ENCODE measurements at places on chromosomes 6 and 20. TPM values are rescaled to one million over a fixed set of nuclear protein-coding genes. Genes with fewer than 3 reads are reported as not detected.

The CEBPB gene
- 45.5 TPM for total RNA-seq

DNA sequence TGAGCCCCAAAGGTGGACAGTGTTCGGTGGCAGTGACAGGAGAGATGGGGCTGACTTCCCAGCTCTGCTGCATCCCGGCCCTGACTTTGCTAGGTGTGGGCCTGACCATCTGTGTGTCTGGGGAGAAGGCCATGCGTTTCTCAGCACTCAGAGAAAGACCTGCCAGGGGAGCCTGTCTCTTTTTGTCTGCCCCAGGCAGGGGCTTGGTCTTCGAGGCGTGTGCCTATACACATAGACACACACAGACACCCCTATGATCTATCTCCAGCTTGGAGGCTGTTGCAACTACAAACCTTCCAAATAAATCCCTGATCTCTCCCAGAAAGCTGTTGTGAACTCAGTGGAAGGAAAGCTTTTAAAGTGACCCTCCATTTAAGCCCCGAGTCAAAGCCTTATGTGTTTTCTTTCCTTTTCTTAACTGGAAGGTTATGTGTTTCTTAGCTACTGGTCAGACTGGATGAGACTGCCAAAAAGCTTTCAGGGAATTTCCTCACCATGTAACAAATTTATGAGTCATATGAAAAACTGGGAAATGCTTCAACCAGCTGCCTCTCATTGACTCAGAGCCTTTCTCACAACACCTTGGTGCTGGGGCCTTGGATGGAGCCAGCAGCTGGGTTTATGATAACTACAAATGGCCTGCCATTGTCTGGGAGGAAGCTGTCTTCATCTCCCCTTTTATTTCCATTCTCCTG is 102.6 kb downstream of the CDC5L start:
- H3K4me1 ChIP-seq, result no peaks in the 10 kb centered on the region
- no peak overlapping the region for H3K4me3 ChIP-seq
- no peak for DNase-seq
- peaks cover 15% of the 10 kb centered on the region for H3K27me3 ChIP-seq

DNA sequence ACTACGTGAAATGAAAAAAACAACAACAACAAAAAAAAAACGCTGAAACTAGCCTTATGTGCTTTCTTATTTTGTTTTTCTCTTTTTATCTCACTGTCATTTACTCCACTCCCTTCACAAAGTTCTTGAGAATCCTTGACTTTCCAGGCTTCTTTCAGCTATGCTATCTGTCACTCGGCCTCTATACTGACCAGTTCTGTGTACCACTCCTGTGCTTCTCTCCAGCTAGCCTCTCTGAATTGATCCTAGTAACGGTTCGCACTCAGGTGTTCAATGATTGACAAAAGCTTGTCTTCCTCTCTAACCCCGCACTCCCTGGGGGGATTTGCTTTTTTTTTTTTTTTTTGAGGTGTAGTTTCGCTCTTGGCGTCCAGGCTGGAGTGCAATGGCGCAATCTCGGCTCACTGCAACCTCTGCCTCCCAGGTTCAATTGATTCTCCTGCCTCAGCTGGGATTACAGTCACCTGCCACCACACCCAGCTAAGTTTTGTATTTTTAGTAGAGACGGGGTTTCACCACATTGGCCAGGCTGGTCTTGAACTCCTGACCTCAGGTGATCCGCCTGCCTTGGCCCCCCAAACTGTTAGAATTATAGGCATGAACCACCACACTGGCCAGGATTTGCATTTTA is 31.8 kb downstream of the MLIP start:
- H3K36me3 ChIP-seq, result no peaks in the 10 kb centered on the region
- H3K4me3 ChIP-seq, result no peak overlapping the region
- no peaks in the 10 kb centered on the region for H3K4me1 ChIP-seq

GRCh38 chr6:34391786-34392496 is 528 bp downstream of the NUDT3 start:
- H3K36me3 ChIP-seq, result no peaks in the 10 kb centered on the region
- H3K27me3 ChIP-seq, result no peaks in the 10 kb centered on the region
- H3K27ac ChIP-seq, result no peak overlapping the region
- DNase-seq, result peak; percentile 85

- H3K4me3 ChIP-seq, result no peak overlapping the region
- no peaks in the 10 kb centered on the region for H3K36me3 ChIP-seq
- H3K27ac ChIP-seq, result no peak overlapping the region
- H3K4me1 ChIP-seq, result no peaks in the 10 kb centered on the region
- DNase-seq, result no peak
- no peaks in the 10 kb centered on the region for H3K27me3 ChIP-seq
These were observed 32.6 kb downstream of the MOCS1 start for GRCh38 chr6:39901670-39902069.

GRCh38 chr6:3414327-3415081 is 42.3 kb downstream of the SLC22A23 start:
- peaks cover 5% of the 10 kb centered on the region for H3K4me1 ChIP-seq
- peaks cover 2% of the 10 kb centered on the region for H3K27me3 ChIP-seq
- no peak overlapping the region for H3K27ac ChIP-seq
- no peak overlapping the region for H3K4me3 ChIP-seq
- no peaks in the 10 kb centered on the region for H3K36me3 ChIP-seq

GRCh38 chr6:117469356-117469755 is 13.1 kb upstream of the DCBLD1 start:
- H3K4me3 ChIP-seq, result no peak overlapping the region
- H3K27me3 ChIP-seq, result peaks cover 47% of the 10 kb centered on the region
- no peak for DNase-seq

DNA sequence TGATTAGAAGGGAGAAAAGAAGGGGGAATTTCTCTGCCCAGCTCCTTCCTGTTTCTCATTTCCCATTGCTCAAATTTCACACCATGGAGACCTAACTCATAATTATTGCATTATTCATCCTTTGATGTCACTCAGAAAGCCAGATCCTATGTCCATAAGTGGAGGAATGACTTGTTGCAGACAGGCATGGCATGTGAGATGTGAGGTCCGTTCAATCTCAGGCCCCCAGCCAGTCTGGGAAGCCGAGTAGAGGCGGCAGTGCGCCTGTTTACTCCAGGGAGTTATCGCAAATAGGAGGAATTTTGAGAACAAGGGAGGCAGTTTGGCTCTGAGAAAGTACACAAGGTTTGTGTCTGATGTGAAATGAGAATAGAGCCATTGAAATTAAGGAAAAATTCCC is 26.9 kb upstream of the MOCS1 start:
- H3K4me1 ChIP-seq, result no peaks in the 10 kb centered on the region
- peaks cover 13% of the 10 kb centered on the region for H3K27me3 ChIP-seq
- DNase-seq, result no peak
- H3K27ac ChIP-seq, result no peak overlapping the region

GRCh38 chr6:139877828-139878405 is 503.5 kb upstream of the CITED2 start:
- no peak for DNase-seq
- H3K27me3 ChIP-seq, result peaks cover 5% of the 10 kb centered on the region
- no peak overlapping the region for H3K27ac ChIP-seq
- no peaks in the 10 kb centered on the region for H3K36me3 ChIP-seq
- H3K4me3 ChIP-seq, result no peak overlapping the region

DNA sequence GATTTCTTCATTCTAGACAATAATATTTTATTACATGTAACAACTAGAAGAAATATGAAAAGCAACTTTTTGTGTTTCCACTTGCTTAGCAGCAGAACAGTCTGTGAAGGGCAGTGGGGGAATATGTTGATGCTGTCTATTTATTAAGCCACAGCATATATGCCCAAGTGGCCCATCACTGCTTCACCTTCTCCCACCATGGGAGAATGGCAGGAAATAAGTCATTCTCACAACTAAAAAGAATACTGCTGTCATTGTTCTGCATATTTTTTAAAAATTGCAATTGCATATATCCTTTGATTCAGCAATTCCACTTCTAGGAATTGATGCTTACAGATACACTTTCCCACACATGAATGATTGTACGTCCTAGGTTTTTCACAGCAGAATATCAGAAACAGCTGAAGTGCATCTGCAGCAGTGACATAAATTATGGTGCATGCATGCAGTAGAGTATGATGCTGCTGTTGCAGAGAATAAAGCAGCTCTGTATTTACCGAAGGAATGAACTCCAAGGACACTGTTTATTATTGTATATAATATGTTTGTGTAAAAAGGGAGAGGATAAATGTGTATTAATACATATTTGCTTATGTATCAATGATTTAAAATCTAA is 26.8 kb downstream of the KIF3B start:
- no peak overlapping the region for H3K4me3 ChIP-seq
- no peak overlapping the region for H3K27ac ChIP-seq
- DNase-seq, result no peak
- H3K36me3 ChIP-seq, result peaks cover 13% of the 10 kb centered on the region
- peaks cover 19% of the 10 kb centered on the region for H3K4me1 ChIP-seq

GRCh38 chr6:34673064-34673463 is 23.5 kb downstream of the ILRUN start:
- peaks cover 47% of the 10 kb centered on the region for H3K4me1 ChIP-seq
- H3K27me3 ChIP-seq, result no peaks in the 10 kb centered on the region
- peak overlapping the region; percentile 81 for H3K4me3 ChIP-seq
- peak overlapping the region; percentile 95 for H3K27ac ChIP-seq
- DNase-seq, result no peak

DNA sequence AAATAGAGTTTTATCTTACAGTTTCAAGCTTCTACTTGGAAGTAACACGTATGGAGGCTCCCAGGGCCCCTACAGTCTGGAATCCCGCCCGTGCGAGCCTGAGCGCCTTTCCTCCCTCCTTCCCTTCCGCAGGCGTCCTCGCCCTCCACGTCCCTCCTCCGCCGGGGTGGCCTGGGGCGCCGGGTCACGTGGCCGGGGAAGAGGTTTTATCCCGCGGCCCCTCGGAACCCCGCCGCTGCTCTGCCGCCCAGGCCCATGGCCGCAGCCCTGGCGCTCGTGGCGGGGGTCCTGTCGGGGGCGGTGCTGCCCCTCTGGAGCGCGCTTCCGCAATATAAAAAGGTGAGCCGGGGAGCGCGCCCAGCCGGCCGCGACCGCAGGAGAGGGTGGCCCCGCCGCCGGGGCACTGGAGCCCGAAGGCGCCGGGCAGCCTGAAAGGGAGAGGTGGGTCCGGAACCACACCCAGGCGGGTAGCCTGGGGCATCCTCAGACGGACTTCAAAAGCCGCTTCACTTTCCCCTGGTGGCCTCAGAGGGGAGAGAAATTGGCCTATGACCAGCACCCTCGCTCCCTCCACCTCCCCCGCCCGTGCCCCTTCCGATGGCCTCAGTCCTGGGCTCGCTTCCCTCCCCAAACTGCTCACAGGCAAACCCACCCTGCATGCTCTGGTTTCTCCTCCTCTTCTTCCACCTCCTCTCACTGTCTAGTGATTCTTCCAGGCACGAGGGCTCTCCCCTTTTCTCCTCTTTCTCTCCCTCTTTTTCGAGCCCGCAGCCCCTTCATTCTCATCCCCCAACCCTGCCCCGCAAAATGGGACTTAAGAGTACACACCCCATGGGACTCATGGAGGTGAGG is at the start of gene CLPSL2:
CLPSL2 (plus strand) TSS at position 235 of the 852 bp plus-strand sequence; CDS start at position 256, 21 bp downstream.
- H3K27me3 ChIP-seq, result peaks cover 37% of the 10 kb centered on the region
- peak within 1 kb of the TSS; percentile 69 for H3K4me3 ChIP-seq
- no peaks in the 10 kb centered on the region for H3K36me3 ChIP-seq
- H3K4me1 ChIP-seq, result peaks cover 3% of the 10 kb centered on the region
- peak; percentile 61 for DNase-seq

- no peak overlapping the region for H3K27ac ChIP-seq
- H3K4me3 ChIP-seq, result no peak overlapping the region
- DNase-seq, result no peak
- H3K4me1 ChIP-seq, result no peaks in the 10 kb centered on the region
- peaks cover 23% of the 10 kb centered on the region for H3K27me3 ChIP-seq
- H3K36me3 ChIP-seq, result no peaks in the 10 kb centered on the region
These were observed 75.1 kb upstream of the EPB41L1 start for GRCh38 chr20:36079486-36079885.

DNA sequence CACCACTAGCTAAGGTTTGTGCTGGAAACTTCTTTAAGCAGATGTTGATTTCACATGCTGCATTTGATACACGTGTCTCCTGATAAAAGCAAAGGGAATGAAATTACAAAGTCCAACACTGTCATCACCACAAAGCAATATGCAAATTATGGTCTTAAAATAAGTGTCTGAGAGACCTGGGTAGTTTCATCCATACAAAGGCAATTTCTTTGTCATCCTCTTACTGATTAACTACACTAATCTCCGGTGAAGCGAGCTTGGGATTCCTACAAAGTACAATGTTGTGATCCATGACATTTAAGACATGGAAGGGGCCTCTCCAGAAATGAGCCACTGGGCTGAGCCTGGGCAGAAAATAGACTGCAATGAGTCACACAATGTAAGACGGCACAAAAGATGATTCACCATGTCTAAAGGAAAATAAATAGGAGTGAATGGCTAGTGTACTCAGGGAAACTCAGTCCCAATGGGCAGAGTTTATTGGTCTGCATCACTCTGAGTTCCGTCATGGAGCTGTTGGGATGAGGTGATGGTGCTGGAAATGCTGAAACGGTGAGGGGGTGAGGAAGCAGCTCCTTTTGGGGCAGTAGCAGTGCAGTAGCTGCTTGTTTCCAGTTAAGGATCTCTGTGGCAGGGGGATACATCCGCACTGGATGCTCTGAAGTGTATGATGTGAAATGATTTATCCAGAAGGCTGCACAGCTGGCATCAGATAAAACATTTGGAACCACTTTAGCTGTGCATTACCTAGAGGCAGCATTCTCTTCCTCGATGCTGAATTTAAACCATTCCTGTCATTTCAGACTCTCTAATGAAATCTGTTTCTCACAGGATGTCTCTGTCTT is 103.3 kb downstream of the IBTK start:
- no peak overlapping the region for H3K4me3 ChIP-seq
- peaks cover 2% of the 10 kb centered on the region for H3K4me1 ChIP-seq
- H3K27ac ChIP-seq, result no peak overlapping the region
- H3K36me3 ChIP-seq, result no peaks in the 10 kb centered on the region
- H3K27me3 ChIP-seq, result no peaks in the 10 kb centered on the region
- DNase-seq, result no peak
